Esophagus squamous epithelium (tissue), 5 donors: ENCODE measurements at places on chromosomes 12 and 14.

DNA sequence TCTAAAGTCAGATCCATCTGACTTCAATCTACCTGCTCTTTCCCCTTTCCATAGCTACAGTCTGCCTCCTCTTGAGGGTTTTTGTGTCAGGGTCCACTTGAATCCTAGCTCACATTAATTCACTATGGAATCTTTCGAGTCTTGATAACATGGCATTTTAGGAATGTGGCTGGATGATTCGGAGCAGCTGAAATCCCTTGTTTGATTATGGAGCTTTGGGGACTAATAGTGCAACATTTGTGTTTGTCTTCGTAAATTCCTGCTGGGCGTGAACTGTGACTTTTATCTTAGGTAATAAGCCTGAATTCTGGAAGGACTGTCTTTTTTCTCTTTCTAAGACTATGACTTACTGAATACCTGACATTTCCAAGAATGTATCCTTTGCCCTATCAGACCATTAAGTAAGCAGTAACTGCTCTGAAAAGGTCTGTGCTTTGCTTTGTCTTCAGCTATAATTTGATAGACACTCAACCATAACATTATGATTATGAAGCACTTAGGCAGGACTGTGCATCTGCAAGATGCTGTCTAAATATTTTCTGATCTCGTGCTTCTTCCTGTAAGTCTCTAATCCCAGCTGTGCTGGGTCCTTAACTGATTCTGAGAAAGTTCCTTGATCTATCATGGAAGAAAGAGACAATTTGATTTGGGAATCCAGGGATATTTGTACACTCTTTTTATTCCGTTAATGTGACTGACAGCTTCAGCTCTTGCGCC lies 19.0 kb upstream of the PELI2 start:
- no peak for DNase-seq

GRCh38 chr14:32186248-32186647 lies 15.6 kb upstream of the RNU6-7 start:
- no peak for DNase-seq

DNA sequence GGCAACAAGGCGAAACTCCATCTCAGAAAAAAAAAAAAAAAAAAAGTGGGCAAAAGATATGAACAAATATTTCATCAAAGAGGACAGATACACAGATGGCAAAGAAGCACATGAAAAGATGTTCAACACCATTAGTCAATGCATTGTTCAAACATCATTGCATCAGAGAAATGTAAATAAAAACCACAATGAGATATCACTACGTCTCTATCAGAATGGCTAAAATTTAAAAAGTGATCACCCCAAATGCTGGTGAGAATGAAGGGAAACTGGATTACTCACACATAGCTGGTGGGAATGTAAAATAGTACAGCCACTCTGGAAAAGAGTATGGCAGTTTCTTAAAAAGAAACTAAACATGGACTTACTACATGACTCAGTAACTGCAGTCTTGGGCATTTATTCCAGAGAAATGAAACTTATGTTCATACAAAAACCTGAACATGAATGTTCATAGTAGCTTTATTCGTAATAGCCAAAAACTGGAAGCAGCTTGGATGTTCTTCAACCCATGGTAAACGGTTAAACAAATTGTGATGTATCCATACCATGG lies 3.6 kb downstream of the L2HGDH start:
- DNase-seq, result no peak

DNA sequence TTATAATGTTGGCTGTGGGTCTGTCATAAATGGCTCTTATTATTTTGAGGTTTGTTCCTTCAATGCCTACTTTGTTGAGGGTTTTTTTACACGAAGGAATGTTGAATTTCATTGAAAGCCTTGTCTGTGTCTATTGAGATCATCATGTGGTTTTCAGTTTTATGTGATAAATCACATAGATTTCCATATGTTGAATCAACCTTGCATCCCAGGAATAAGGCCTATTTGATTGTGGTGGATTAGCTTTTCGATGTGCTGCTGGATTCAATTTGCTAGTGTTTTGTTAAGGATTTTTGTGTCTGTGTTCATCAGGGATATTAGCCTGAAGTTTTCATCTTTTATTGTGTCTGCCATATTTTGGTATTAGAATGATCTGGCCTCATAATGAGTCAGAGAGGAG lies 27.6 kb downstream of the SLC2A13 start:
- no peak for DNase-seq

GRCh38 chr14:71714225-71714624 lies 218.0 kb upstream of the RGS6 start:
- no peak for DNase-seq
